CD4-positive, alpha-beta T cell treated with Interleukin-10 for 1 hour (primary cell): ENCODE measurements at places on chromosomes 3 and 15.

DNA sequence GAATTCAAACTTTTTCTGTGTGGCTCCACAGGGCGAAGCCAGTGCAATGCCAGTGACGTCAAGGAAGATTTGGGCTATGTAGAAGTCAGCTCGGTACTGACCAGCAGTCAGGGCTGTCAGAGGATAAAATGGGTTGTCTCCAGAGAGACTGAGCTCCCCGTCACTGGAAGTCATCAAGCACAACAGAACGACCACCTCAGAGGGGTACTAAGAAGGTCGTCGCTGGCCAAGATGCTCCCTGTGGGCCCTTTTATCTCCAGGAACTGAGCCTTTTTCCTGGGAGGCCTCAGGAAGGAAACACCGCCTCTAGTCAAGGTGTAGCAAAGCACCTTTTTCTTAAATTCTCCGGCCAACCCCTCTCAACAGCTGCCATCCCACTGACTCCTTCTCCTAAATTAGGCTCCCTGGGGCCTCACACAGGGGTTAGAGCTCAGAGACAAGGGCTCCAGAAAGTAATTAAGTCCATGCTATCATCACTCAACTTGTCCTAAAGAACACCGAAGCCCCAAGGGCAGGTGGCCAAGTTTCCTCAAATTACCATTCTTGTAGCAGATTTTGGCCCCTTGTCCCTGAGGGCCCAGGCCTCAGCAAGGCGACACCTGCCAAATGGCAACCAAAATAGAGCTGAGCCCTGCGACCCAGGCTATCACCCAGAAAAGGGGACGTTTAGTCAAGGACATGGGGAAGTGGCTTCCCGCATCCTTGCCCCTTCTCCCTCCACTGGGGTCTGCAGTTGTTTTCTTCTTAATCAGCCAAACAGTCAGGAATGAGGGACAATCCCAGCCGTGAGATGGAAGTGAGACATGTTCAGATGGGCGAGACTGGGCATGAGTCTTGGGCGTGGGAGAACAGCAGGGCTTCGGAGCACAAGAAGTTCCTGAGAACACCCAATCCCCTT lies 48.0 kb downstream of the SSUH2 start:
- DNase-seq: no peak

GRCh38 chr15:29800491-29801366 lies 21.5 kb downstream of the TJP1 start:
- no peak for DNase-seq

GRCh38 chr15:34332553-34333120 lies 4.9 kb downstream of the SLC12A6 start:
- DNase-seq: no peak

GRCh38 chr3:113533534-113533892 lies 1.2 kb downstream of the SIDT1 start:
- DNase-seq: peak; percentile 63

DNA sequence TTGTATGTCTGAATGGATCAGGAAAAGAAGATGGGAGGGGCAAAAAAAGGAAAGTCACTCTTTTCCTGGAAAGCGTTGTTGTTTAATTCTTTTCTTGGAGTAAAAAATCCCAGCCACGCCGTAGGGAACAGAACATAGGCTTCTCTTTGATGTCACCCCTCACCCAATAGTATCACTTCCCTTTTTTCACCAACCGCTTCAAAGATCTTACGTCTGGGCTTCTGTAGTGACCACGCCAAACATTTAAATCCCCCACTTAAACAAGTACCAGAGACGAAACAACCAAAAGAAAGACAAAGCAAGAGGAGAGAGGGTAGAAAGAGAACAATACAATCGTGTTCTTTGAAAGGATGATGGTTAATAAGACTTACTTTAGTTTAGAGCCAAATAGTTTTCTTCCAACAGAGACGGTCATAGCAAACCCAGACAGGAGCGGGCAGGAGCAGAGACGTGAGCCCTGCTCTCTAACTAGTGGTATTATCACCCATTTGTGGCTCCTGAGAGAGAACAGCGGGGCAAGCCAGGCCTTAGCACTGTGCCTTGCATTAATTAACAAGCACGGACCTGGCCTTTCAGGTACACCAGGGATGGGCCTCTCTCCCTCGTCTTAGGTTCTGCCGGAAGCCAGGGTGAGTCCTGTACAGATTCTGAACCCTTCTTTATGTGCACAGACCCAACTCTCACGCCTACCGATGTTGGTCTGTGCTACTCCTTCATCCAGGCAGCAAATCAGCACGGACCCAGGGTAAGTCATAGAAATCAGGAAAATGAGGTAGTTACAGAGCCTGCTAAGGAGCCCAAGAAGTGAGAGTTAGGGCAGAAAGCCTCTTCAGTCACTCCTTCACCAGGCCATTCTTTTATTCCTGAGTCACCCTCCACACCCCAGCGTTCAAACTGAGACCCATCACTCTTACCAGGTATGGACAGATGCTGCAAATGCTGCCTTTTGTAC lies 28.2 kb upstream of the BCL6 start:
- DNase-seq: no peak

DNA sequence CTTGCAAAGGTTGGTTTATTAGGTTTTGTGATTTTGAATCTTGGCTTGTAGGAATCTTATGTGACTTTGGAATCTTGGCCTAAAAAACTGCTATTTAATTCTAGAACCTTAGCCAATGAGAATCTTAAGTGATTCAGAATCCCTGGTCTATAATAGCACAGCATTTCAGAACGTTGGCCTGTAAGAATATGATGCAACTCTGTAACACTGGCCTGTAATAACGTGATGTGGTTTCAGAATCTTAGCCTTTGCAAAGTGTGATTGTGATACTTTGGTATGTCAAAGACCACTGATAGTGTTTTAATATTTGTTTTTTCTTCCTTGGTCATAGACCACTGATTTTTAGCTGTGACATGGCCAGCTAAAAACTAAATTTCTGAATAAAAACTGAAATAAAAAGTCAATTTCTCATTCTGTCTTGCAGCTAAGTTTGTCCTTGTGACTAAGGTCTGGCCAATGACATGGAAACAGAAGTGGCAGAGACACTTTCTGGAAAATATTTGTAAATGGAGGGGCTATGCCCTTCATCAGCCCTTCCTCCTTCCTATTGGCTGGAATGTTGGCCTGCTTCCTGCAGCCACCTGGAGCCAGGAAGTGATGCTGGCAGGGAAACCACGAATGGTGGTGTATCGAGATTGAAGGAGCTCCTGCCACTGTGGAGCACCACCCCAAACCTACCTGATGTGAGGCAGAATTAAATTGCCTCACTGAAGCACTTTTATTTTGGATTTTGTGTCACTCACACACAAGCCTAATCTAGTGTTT lies 42.3 kb upstream of the CORO2B start:
- no peak for DNase-seq

DNA sequence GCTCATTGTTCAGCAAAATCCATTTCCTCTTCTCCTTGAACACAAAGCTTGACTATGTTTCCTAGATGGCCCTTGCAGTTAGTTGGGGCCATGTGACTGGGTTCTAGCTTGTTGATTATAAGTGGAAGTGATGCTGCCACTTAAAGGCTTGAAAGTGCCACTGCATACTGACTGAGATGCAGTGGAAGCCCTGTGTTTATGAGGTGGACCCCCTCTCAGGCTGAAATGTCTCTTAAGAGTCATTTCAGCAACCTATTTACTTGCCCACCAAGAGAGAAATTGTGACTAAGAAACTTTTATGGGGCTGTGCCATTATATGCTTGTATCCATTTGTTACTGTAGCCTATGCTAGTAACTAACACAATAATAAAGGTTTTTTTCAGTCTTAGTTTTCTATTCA lies 8.4 kb upstream of the ANP32A start:
- DNase-seq: peak; percentile 57

DNA sequence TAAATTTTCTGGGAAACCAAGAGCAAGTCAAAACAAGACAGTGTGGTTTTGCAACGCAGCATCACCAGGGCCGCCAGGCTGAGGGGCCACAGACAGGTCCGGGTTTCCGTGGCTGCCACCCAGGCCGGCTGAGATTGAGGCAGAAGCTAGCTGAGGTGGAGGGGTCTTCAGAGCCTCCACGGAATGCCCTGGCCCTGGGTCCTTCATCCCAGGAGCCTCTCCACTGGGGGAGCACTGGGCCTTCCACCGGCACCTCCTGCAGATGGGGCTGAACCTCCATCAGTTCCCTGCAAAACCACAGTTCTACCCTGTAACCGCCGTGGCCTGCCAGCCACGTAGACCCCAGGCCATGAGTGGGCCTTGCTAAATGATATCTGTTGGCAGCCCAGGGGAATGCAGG lies 152.7 kb downstream of the CHSY1 start:
- DNase-seq: peak; percentile 12

DNA sequence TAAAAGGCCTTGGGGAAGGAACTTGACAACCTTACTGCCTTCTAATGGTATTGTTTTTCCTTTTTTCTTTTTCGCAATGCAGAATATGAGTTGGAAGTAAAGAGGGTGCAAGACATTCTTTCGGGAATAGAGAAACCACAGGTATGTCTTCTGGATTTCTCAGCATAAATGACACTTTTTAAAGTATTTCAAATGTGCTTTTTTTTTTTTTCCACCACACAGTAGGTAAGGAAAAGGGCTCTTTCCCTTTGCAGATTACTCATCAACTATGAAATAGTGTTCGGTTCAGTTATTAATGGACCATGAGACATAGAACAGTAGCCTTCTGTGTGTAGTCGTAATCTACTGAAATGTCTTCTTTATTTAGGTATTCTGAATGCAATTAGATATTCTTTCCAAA lies 162.4 kb downstream of the GHSR start:
- DNase-seq: no peak

- DNase-seq: peak; percentile 62
These were observed 4.6 kb downstream of the WDR53 start for GRCh38 chr3:196563721-196564225.

DNA sequence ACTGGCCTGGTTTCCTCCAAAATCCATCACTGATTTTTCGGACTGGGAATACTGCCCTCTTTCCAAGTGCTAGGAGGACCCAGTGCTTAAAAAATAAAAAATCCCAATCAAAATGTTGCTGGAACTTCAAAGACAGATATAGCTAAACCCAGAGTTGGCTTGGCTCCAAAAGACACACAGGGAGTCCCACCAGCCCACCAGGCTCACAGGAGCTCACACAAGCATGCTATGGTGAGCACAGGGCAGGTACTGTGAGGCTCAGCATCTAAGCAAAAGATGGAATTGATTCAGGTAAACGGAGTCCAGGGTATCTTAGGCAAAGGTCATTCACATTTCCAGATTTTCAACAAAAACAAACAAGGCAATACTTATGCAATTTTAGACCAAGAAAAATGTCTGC lies 3.7 kb downstream of the TRANK1 start:
- DNase-seq: no peak

DNA sequence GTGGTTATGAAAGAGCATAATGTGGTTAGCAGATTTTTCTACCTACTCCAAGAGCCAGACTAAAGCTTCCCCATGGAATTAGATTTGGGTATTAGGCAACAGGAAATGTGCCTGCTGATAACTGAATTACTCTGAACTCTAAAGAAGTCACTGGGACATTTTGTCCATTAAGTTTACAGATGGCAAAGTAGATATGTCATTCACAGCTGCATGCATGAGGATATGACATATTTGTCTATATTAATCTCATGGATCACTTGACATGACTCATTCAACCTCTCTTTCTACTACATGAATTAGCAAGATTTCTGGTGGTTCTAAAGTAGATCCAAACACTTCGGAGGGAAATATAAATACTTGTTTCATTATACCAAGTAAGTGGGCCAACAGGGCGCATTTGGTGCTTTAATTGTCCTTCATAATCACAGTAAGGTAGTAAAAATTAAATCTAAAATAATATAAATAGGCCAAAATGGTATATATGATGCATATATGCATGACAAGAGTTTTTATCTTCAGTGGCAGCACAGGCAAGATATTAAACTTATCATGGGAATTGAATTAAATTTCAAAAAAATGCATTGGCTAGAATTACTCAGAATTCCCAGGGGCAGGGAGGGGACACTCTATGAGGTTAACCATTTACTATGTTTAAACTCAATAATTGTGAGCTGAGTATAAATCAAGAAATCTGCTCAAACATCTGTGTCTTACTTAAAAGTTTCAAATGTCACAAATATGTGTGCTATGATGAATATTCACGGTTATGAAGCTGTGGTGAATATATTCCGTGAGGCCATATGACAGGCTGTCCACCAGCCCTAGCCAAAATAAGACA lies 365.3 kb upstream of the KCNMB2 start:
- DNase-seq: no peak

- DNase-seq: no peak
These were observed 59.0 kb upstream of the SPTSSB start for GRCh38 chr3:161430307-161430706.

DNA sequence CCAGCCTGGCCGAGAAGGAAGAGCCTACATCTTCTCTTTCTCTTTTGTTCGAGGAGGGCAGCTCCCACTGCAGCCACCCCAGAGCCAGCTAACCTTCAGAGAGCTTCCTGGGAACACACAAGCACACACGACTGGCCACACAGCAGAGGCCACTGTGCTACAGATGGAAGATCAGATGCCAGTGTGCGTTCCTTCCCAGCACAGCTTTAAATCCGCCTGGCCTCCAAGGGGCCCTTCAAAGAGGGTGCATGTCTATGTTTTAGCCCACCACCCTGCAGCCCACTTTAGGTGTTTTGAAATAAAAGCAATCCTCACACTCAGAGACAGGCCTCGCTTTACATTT lies 12.4 kb downstream of the ALDH1A3 start:
- no peak for DNase-seq

DNA sequence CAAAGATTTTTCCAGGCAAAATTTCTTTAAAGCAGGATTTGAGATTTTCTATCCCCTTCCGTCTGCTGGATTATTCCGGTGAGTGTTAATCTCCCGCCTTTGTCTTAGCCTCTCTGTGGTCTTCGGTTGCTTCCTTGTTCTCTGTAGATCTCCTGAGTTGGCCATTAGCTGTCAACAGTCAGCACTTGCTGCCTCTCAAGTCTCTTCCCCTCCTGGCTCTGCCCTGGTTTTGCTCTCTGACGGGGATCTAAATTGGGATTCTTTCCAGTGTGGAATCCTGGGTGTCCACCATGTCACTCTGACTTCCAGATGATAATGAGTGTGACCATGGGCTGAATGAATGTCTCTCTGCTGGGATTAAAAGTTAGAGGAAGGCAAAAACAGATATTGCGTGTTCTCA lies 121.5 kb downstream of the IGF1R start:
- no peak for DNase-seq

- no peak for DNase-seq
These were observed 18.4 kb downstream of the RBP1 start for GRCh38 chr3:139521144-139521543.

DNA sequence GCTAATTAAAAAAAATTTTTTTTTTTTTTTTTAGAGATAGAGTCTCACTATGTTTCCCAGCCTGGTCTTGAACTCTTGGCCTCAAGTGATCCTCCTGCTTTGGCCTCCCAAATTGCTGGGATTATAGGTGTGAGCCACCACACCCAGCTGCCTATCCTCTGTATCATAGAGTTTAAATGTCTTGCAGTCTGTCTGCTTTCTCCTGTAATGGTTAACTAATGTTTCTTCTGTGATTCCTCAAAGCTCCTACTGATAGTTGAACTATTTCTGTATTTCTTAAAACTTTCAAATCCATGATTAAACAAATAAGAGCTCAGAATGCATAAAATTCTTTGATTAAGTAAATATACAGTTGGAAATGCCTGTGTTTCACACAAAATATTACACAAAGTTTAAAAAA lies 115.4 kb upstream of the TPM1 start:
- no peak for DNase-seq

GRCh38 chr15:66692391-66692790 lies 9.6 kb upstream of the SMAD6 start:
- DNase-seq: no peak

GRCh38 chr15:81323944-81324881 lies at the start of gene STARD5:
TSS of gene STARD5 (minus strand) at chr15:81324141. CDS start at chr15:81324099, 42 bp downstream.
- DNase-seq: peak; percentile 94
